Omental fat pad (tissue), 4 donors: ENCODE measurements at places on chromosomes 13 and 19.

DNA sequence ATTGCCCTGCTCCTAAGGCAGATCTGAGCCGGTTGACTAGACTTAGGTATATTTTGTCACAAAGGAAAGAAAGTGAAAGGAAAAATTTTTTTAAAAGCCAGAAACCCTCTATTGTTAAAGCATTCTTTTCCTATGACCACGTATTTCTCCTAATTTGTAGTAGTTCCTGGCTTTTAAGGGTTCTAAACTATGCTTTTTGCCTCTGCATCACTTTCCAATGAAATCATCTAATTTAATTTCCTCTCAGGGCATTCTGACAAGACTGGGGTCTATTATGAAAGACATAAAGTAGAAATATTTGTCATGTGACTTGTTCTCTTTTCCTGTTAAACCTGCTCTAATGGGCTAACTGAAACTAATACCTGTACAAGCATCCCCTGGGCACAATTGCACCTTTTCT lies 233.0 kb upstream of the PRR20A start:
- DNase-seq, result no peak

DNA sequence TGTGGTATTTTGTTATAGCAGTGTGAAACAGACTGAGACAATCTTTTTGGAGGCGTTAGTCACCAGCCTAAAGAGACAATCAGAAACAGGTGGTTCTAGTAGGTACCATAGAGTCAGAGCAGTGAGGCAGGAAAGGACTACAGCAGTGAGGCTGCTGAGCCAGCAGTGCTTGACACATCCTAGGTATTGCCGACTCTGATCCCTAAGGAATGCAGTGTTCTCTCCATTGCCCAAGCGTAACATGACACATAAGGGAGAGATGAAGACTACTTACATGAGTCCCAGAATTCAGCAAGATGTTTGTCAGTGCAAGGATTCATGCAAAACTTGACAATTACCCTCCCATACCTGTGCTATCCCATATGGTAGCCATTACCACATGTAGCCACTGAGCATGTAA lies 62.4 kb upstream of the XPO4 start:
- DNase-seq, result no peak

DNA sequence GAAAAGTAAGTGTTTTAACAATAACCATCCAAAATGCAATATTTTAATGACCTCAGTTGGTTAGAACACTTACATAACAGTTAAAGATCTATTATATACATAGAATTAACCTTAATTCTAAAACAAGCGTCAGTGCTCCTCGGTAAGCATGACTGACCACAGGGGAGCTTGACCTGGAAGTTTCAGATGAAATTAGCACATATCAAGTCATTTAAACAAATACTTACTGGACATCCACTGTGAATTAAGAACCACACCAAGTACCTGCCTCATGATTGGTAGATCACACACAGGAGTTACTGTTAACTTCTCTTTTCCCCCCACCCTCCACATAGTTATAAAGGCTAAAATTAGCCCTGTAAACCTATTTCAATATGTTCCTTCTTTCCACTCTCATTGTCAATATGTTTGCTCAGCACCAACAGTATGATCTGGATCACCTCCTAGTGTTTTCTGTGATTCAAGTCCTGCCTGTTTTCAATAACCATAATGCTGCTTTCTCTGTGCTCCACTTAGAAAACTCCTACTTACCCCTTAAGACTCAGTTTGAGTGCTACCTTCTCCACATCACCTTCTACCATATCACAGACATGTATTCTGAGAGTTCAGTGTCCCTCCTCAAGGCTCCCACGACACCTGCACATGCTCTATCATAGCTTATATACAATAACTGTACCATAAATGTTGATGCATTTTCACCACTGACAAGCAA lies 209.0 kb downstream of the VWA8 start:
- DNase-seq, result no peak

- DNase-seq, result no peak
Measured at GRCh38 chr13:104796581-104796980, 1730.4 kb upstream of the SLC10A2 start.

DNA sequence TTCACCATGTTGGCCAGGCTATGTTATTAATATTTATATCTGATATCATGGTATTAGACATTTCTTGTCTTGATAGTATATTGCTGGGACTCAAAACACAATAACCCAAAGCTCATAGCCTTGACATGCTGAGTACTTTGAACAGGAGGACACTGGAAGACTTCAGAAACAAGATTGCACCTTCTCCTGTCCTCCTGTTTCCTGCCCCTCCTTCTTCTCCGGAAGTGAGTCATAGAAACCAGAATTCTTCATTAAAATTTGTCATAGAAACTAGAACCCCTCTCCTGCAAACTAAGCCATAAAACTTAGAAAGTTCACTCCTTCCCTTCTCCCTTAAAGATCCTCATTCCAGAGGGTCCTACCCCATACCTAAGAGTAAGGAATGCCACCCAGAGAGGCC lies 400.2 kb downstream of the SLITRK5 start:
- DNase-seq, result no peak

- DNase-seq, result no peak
Measured at GRCh38 chr13:63124863-63125262, 1709.2 kb upstream of the PCDH20 start.

DNA sequence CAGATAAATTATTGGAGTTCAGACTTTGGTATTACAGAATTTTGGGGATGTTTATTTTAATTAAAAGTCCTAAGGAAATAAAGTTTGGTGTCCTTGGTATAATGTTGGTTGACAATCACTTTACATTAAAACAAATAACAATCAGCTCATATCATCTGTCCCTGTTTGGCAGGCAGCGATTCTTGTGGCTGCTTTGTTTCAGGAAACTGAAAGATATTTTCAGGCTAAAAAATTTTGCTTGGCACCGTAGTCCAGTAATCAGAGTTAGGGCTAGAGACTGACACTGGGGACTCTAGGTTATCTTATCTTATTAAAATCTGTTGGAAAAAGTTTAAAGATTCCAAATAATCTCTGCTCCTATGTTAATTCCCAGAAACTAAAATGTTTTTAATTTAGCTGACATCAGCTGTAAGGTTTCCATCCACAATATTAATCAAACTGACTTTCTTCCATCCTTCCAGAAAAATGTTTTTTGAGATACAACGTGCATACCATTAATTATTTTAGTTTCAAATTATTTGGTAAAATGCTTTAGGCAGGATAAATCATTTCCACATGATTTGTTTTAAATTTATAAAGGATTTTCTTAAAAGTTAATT lies 97.6 kb downstream of the ZIC5 start:
- no peak for DNase-seq

DNA sequence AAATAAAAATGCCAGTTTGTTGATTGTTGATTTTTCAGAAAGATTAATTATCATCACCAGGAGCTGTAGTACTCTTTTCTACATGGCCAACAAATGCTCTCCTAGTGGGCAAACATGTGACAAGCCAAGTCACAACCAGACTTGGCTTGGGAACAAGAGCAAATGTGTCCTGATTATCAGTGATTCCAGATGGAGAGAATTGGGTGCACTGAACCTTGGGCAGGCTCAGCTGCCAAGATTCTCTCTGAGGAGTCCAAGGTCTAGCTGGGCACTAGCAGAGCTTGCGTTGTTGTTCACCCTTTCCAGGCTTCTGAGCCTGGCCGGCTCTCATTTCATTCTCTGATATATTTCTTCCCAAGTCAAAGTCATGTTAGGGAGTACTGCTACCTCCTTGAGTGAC lies 27.3 kb upstream of the GPI start:
- DNase-seq, result no peak

GRCh38 chr19:21750586-21751128 lies 16.7 kb downstream of the ZNF100 start:
- no peak for DNase-seq

- no peak for DNase-seq
Measured at GRCh38 chr13:60227158-60227557, 63.4 kb upstream of the DIAPH3 start.

DNA sequence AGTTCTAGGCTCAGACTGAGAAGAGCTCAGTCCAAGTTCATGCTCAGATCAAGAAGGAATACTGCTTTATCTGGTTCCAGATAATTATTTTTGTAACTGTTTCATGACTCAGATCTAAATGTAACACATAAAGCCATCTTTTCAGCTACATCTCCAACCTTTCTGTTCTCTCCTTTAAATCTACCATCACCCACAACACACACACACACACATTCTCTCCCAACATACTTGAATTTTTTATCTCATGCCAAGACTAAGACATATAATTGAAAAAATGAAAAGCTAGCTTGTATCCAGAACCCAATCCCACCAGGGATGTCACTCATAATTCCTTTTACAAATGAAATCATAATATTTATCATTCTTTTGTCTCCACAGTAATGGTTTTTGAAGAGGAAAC lies 7.6 kb downstream of the KATNAL1 start:
- no peak for DNase-seq

- no peak for DNase-seq
Measured at GRCh38 chr13:77832339-77833100, 86.1 kb downstream of the EDNRB start.

GRCh38 chr13:44680746-44681355 lies 104.7 kb upstream of the TSC22D1 start:
- no peak for DNase-seq

- no peak for DNase-seq
Measured at GRCh38 chr13:30065181-30065580, 214.8 kb upstream of the UBL3 start.

GRCh38 chr19:2013683-2013961 lies 1.9 kb downstream of the BTBD2 start:
- no peak for DNase-seq

DNA sequence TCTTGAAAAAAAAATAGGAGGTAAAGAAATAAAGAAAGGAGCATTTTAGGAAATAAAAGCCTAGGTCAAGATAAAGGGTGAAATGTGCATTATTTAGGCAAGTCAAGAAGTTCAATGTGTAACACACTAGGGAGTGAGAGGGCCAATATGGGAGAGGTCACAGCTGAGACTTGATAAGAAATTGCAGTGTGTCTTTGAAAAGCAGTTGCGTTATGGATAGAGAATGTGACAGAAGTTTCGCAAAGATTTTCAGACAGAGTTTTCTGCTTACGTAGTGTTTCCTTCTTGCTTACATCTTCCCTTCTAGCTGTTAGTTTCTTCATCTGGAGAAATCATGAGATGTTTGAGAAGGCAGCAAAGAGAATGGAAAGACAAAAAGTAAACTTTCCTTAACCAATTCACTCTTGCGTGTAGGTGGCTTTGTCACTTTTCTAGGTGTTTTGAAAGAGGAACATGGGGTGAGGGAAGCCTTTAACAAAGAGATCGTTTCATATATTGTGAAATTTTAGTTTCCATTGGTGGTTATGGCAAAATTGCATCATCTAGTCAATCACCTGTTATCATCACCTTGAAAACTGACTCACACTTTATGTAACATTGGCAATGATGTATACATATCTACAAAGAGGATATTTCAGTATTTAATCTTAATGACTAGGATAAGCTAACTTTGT lies 975.5 kb downstream of the OLFM4 start:
- no peak for DNase-seq

DNA sequence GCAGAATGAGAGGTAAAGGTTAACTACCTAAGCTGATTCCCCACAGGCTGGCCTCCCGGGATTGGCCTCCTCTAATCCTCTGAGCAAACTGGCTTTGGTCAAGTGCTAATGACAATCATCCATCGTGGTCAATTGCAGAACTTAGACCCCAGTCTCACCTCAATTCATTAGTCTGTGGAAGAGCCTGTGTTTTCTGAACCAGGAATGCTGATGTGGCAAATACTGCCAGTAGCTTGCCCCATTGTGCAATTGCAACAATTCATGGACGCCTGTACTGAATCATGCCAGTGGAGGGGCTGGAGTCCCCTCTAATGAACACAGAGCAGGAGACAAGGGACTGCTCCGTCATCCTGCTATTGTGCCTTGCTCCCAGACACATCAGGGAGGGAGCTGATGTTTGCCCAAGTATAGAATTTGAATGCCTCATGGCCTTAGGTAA lies 1256.5 kb downstream of the EFNB2 start:
- DNase-seq, result no peak

- DNase-seq, result no peak
Measured at GRCh38 chr13:36288794-36289391, 8.7 kb downstream of the CCDC169 start.

DNA sequence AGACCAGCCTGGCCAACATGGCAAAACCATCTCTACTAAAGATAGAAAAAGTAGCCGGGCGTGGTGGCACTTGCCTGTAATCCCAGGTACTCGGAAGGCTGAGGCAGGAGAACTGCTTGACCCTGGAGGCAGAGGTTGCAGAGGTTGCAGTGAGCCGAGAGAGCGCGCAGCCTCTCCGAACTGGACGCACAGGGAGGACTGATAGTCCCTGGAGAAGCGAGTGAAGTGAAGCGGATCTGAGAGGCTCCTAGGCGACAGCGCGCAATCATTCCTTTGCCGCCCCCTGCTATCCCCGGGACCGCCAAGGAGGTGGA lies 233 bp downstream of the ZNF561 start:
- DNase-seq, result no peak
